Activated naive CD4-positive, alpha-beta T cell (primary cell): ENCODE measurements at places on chromosomes 3 and 15.

DNA sequence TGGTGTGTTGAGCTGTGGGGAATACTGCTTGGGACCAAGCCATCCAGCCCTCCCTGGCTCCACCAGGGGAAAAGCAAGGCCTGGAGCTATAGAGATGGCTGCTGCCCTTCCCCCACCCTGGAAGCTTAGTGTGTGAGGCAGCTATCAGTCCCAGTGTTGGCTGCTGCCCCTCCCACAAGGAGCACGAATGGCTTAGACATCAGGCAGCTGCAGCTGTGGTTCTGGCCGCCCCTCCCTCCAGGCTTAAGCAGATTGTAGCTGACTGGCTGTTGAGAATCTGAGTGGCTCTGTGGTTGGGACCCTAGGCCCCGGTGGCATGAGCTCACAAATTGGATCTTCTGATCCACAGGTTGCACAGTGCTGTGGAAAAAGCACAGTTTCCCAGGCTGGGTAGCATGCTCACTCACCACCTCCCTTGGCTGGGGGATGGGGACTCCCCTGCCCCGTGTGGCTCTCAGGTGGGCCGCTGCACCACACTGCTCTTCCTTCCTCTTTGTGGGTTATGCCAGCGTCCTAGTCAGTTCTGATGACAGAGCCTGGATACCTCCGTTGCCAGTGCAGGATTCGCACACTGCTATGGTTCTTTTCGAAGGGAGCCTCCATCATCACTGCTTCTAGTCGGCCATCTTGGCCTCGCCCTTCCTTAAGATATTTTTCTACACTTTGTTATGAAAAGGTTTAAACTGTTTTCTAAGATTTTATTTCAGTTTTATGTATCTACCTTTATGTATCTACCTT is 21.2 kb upstream of the SUCNR1 start:
- no peak for DNase-seq

DNA sequence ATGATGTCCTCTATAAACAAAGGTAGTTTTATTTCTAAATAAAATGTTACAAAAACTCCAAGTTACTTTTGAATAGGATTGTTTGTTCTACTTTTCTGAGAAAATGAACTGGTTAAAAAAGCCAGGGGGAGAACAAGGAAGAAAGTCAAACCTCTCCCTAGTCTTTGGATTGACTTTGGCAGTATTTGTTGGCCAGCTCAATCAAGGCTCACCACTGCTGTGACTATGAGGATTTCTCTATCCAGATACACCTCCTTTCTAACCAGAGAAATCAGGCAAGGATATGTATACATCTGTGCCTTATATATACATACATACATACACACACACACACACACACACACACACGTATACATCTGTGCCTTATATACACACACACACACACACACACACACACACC is 107.8 kb downstream of the FEZF2 start:
- DNase-seq: no peak

GRCh38 chr15:90036806-90037510 is 35.8 kb downstream of the ZNF710 start:
- no peak for DNase-seq

DNA sequence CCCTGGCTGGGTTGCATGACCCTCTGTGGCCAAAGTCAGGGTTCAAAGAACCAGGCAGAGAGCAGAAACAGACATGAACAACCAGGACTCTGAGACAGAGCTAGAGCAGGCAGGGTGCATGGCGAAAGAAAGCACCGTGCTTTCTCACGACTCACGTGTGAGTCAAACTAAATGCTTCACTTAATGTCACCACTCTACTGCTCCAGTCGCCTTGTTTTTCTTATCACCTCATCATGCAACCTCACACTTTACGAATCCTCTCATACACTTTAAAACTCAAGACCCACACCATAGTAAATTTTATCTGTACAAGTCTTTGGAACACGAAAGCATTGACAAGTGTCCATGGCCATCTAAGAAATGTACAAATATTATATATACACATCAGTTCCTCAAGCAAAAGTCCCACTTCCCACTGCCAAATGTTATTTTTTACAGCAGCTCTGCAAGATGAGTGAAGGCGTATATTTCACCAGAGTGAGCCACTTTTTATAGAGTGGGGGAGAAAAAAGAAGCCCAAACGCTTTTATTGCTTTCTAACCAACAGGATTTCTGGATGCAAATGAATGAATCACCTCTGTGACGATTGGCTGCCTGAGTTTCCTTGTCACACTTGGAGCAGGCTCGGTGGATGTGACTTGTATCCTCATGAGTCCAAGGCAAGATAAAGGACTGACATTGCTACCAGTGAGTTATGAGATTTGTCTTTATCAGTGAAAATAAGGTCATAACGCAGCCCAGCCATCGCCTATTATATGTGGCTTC is 16.0 kb upstream of the MEGF11 start:
- DNase-seq: no peak

DNA sequence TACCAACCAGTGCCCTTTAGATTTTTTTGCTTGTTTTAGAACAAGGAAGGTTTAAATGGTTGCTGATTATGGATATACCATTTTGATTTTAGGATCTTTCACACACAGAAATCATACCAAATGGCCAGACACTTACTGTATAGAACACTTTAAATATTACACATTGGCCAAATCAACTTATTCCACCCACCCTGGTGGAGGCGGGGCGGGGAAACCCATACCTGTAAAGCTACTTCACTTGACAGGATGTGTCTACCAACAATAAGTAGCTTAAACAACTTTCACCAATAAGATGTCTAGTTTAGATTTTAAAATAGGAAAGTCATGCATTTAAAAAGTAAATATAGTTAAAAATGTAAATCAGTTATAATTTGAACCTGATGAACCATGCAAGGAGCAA is 17.0 kb upstream of the SFMBT1 start:
- no peak for DNase-seq

- no peak for DNase-seq
These were observed 8.8 kb upstream of the PRKAR2A start for GRCh38 chr3:48856469-48856868.

DNA sequence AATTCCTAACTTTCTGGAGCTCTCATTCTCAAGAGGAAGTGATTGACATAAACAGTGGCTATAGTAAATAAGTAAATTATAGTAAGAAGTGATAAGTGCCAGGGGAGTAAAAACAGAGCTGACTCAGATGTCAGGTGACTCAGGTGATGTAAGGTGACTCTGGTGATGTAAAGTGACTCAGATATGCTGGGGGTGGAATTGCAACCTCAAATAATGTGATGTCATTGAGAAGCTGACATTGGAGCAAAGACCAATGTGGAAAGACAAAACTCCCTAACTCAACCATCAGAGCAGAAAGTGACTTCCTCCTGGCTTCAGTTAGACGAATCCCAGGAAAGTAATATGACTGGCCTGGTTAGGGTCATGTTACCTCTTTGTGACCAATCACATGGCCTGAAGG is 144.2 kb upstream of the SNTN start:
- DNase-seq: no peak

DNA sequence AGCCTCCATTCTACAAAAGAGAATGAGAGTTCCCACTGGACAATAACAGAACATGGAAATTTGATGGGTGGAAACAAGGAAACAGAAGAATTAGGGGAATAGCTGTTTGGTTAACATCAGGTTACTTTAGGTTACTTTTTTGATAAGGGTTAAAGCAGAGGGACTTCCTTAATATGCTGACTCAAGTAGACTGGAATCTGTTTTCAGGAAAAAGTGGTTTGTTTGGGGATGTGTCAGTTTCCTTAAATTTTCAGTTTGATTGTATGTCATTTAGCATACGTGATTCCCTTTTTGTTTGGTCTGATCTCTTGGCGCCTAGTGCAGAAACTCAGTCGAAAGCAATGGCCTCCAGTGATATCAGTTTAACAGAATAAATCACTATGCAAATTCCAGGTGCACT is 411.8 kb upstream of the GRM7 start:
- no peak for DNase-seq

DNA sequence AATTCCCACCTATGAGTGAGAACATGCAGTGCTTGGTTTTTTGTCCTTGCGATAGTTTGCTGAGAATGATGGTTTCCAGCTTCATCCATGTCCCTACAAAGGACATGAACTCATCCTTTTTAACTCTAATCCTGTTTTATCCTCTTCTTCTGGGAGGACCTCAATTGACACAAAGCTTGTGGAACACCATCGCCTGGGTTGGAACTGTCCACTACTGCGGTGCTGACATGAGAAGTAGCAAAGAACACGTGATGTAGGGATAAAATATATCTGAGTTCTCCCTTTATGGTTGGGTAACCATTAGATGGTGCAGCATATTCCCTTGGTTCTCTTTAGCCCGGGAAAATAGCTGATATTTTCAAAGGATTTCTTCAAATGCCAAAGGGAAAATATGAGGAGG is 105.3 kb upstream of the TOPAZ1 start:
- DNase-seq: no peak

DNA sequence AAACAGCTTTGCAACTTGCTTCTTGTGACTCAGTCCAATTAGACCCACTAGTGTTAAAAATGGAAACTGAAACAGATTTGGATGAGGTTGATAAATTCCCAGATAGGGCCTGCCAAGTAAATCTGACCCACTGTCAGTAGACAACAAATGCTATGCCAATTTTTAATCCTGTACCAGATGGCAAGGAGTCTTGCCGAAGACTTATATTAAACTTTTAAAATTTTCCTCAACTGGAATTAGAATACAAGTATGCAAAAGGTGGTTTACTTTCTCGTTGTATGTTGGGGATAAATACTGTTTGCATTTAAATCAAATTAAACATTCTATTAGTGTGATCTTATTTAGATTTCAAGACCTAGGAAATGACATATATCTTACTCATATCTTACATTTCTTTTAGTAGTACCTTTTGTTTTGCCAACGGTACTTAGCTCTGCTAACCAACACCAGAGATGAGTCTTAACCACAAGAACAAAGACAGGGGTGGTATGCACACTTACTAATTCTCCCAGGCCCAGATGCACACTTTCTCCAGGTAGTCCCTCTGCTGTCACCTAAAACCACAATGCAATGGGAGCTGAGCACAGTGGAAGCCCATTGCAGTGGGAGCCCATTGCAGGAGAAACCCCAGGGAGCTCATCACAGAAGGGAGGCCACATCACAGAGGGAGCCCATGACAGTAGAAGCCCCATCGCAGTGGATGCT is 77.8 kb downstream of the WWTR1 start:
- DNase-seq: no peak

DNA sequence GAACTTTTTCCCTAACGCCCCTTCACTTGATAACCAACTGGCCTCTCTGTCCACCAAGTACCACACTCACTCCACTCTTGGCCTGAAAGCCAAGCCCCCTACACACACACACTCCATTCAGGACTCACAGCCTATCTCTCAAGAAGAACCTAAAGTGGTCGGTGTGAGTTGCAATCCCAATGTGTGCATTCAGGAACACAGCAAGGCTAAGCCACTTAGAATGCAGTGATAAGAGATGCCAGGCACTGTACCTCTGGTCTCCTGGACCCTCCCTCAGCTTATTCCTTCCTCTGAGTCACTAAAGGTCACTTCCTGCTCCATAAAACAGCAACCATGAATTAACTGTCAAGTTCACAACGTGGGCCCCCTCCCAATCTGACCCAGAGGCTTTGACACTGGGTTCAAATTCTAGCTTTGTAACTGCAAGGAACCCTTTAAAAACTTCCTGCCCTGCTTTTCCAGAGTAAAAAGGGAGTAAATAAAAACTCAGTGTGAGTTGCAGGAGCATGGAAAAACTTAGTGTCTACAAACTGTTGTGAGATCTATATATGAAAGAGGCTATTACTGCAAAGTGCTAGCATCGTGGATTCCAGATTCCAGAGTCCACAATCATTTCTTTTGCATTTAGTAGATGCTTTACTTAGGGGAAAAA is 17.6 kb upstream of the KCNMB3 start:
- no peak for DNase-seq

- DNase-seq: no peak
These were observed 19.8 kb downstream of the ST8SIA2 start for GRCh38 chr15:92413510-92413909.

DNA sequence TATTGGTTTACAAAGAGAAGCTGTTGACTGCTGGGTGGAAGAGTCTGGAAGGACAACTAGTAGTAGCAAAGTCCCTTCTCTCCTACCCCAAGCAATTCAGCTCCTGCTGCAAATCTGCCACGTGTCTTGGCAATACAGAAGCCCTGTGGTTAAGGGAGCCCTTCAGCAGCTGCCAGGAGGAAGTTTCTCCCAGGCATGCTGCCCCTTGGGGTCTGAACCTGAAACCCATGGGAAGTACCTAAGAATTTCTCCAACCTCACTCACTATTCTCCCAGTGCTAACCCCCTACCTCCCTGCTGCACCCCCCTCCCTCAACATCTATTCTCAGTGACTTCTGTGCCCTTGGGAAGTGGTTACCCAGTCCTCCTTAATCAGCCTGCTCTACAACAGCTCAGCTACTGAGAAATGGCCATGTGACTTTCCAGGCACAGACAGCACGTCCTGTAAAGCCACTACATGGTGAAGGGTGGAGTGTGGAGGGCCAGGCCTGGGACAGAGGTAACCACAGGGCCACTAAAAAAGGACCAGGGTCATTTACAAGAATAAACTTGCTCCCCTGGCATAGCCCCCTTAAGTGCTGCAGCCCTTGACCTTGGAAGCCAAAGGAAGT is 316.6 kb downstream of the NTRK3 start:
- DNase-seq: no peak

GRCh38 chr3:150556792-150557191 is 10.2 kb downstream of the EIF2A start:
- no peak for DNase-seq

DNA sequence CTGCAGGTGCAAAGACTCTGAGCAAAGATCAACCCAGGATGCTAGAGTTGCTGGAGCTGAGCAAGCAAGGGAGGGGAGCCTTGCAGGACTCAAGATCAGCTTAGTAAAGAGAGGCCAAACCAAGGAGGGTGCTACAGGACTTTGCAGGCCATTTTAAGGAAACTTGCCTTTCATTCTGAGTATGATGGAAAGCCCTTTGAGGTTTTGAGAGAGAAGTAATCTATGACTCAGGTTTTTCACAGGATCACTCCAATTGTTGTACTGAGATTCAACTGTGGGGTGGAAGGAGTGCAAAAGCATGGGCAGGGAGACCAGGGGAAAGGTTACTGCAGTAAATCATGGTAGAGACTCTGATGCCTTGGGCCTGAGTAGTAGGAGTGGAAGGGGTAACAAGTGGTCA is 260.4 kb upstream of the GPR149 start:
- DNase-seq: no peak
